ENCODE measurements at places on chromosomes 2 and 18. TPM values are rescaled to one million over a fixed set of nuclear protein-coding genes. Genes with fewer than 3 reads are reported as not detected.

DNA sequence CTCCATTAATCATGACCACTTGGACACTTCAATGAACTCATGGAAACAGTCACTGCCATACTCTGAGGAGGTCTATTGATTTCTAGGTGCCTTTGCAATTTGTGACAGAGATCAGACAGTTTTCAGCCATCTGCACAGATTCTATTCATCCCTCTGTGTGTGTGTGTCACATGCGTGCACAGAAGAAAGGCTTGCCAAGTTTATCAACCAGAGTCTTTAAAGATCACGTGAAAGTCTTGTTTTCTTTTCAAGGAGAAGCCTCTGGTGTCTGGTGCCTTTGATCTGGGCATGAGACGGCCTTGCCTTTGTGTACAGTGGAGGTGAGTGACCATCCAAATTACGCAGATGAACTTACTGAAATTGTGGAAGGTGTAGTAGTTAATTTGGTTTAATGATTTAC lies 164.2 kb downstream of the VAPA start:
- no peak for DNase-seq

- DNase-seq: peak; percentile 54
These were observed 65.8 kb upstream of the EML6 start for GRCh38 chr2:54657664-54658083.

DNA sequence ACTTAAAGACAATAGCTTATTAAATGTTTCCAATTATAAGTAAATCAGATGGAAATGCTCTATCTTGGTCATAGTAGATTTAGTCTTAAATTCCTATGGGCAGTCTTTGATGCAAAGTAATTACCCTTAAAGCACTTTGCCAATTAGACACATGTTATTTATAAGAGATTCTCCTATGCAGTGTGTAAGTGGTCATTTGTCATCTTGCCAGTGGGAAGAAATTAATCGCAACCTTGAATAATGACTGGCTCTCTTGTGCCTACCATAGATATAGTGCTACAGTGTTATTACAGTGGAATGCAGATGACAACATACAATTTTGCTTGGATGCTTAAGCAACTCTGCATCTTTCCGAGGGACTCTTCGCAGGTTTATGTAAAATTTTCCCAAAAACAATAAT lies 311.0 kb upstream of the THUMPD2 start:
- DNase-seq: no peak

DNA sequence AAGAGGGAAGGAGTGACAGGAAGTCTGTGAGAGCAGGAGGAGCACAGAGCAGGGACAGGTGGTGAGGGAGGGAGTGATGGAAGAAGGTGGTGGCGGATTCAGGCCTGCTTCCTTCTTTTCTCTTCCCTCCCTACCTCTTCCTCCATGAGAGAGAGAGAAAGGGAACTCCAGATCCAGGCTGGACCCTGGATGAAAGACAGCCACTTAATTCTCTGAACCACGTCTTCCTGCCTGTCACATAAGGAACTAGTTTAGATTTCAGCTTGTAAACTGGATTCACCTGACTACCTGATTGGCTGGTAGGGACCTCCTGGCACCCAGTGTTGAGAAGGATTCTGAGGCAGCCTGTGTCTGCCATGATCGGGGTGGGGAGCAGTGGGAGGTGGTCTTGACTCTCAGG lies 48.9 kb downstream of the PAX8 start:
- no peak for DNase-seq

- no peak for DNase-seq
These were observed 49.9 kb downstream of the ALPK2 start for GRCh38 chr18:58578835-58579560.

DNA sequence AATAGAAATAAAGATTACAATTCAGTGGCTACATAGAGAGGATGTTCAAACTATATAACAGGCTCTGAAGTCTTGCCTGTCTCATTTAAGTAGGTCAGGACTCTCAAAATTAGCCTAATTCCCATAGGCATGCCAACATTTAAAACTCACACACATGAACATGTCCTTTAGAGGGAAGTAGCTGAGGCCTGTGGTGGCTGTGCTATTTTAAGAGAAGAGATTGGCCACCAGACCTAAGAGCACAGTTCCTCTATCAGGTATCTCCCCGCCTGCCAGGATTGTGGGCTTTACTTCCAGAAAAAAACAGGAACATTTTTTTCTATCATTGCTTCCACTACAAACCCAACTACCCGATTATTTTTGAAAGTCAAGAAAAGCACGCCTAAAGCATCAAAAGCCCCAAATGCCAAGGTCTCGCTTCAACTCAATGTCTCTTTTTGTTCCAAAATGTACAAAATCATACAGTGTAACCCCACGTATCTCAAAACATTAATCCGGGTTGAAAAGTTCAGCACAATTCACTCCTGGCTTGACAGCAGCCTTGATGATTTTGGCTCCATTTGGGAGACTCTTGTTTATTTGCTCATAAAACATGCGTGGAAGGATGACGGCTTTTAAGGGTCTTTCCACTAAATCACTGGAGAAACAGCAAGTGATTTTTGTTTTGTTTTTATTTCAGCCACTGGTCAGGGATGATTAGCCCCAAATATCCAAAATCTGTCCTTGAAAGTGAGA lies 15.3 kb downstream of the FHL2 start:
- DNase-seq: no peak

GRCh38 chr2:195115738-195116137 lies 541.3 kb upstream of the SLC39A10 start:
- DNase-seq: no peak

DNA sequence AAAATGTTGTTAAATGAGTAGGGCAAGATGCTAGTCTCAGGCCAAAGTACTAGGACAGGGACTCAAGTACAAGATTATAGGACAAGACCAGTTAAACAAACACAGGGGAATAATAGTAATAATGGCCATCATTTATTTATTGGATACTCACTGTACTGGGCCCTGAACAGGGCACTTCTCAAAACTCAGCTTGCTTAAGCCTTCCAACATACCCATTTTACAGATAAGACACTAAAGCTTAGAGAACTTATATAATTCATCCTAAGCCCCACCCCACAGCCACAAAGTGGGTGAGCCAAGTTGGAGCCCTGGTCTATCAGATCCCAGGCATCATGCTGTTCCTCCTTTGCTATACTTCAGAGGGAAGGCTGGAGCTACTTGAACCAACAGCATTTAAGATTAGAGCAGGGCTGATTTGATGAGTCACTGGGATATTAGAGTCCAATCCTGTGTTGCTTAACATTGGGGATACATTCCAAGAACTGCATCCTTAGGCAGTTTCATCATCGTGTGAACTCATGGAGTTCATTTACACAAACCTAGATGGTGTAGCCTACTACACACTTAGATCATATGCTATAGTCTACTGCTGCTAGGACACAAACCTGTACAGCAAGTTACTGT lies 153.6 kb downstream of the MTCL1 start:
- DNase-seq: no peak

DNA sequence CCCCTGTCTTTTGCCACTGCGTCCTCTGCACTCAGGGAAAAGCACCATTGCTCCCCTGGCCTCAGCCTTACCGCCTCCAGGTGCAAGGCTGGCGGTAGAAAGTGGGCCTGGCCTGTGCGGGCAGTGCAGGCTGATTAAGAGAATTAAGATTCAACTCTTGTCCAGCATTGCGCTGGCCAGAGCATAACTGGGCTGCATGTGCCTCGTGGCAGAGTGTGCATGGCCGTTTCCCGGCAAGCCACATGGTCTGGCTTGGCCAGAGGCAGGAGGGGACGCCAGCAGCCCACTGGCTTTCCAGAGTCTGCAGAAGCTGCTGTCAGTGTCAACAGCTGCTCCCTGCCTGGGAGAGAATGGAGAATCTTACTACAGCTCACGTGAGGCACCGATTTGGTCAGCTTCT lies 12.3 kb downstream of the NTSR2 start:
- DNase-seq: no peak

- DNase-seq: no peak
These were observed 175.4 kb downstream of the NRP2 start for GRCh38 chr2:205857520-205858237.

DNA sequence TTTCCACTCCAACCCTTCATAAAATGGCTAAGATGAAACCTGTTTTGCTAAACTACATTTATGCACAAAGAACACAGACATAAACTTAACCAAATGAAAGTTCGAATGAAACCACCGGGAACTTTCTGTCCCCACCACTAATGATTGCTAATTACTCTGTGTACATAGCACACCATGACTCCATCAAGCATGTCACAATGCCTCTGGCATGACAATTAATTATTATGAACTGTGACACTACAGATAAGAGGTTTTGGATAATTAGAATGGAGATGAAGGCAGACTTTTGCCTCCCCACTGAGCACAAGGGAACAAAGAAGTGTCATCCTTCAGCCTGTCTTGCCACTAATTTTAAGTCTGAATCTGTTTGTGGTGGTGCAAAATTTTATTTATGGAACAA lies 1.5 kb downstream of the DAPL1 start:
- no peak for DNase-seq

GRCh38 chr2:79920512-79921076 lies 384.0 kb downstream of the LRRTM1 start:
- DNase-seq: no peak

- DNase-seq: no peak
These were observed 5.9 kb downstream of the TMEM178A start for GRCh38 chr2:39671604-39672003.

DNA sequence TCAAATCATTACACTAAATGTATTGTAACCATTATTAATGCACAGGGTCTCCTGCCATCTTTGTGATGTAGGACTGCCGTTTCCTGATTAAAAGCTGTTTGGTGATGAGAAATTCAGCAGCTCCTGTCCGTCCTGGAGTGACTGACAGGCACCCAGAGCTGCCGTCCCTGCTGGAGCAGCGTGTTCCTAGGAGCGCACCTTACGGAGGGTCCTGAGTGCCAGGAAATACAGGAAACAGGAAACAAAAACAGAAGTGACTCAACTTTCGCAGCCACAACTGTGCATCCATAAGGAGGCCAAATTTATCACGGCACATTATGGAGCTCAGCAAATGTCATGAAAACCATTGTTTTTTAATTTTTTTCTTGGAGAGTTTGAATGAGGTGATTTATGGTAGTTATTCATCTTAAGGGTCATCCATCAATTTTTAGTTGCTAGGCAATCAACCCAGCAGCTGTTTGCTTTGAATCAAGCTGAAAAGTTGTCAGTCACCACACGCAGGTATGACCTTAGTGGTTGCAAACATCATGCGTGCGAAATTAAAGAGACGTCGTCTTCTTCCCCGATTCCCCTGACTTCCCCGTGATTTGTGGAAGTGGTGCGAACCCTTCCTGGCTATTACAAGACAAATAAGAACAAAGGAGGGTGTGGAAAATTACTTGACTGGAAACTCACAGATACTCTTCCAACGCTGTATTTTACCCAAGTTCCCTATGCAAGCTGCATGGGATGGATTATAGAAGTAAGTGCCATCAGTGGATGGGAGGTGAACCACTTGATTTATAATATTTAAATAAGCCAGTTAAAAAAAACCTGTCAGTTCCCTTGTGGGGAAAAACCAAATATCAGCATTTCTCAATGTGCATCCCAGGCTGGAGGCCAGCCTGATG lies 19.8 kb downstream of the TSHZ1 start:
- DNase-seq: no peak

DNA sequence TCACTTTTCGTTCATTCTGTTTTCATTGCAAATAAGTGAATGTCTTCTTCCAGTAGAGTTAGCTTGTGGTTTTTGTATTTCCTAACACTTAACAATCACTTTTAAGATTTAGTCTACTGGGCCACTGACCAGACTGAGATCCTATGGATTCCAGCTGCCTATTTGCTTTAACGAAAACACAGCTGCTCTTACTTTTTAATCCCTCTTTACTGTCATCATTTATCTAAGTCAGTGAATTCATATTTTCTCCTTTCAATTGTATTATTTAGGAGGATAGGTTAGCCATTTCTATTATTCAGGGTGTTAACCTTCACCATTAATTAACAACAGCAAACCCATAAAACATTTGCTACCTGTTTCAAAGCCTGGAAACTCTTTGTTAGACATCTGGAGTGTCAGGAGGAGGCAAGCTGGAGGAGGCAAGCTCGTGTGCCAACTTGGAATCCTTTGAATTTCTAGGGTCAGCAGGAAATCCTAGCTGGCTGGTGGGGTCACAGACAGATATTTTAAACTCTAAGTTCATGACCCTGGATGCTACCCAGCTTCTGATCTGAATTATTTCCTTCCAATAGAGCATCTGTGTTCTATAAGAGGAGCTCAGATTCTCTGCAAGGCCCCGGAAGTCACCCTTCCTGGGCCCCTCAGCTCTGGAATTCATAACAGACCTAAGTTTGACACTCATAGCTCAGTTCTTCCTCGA lies 385.3 kb downstream of the RBM43 start:
- DNase-seq: no peak

GRCh38 chr2:96374211-96374951 lies 38.8 kb downstream of the NCAPH start:
- DNase-seq: peak; percentile 67

GRCh38 chr2:45130736-45131135 lies 121.5 kb upstream of the SIX2 start:
- no peak for DNase-seq

DYNAP gene
- total RNA-seq: not detected

KIF1A gene
- 59.3 TPM for total RNA-seq

IL1F10 gene
- total RNA-seq: not detected

IL37 gene
- total RNA-seq: not detected

C2orf78 gene
- total RNA-seq: not detected

APLF gene
- total RNA-seq: 6.2 TPM

Data from right cardiac atrium (tissue), 5 donors.